ENCODE measurements at places on chromosomes 16 and 17. TPM values are rescaled to one million over a fixed set of nuclear protein-coding genes. Genes with fewer than 3 reads are reported as not detected.

GRCh38 chr16:69511651-69512050 lies 54.1 kb upstream of the NFAT5 start:
- DNase-seq, result no peak

GRCh38 chr17:77140878-77141767 lies at the start of gene SEC14L1:
SEC14L1 (plus strand) TSS chr17:77140969; CDS start chr17:77143597, 2,628 bp downstream.
- DNase-seq, result no peak

DNA sequence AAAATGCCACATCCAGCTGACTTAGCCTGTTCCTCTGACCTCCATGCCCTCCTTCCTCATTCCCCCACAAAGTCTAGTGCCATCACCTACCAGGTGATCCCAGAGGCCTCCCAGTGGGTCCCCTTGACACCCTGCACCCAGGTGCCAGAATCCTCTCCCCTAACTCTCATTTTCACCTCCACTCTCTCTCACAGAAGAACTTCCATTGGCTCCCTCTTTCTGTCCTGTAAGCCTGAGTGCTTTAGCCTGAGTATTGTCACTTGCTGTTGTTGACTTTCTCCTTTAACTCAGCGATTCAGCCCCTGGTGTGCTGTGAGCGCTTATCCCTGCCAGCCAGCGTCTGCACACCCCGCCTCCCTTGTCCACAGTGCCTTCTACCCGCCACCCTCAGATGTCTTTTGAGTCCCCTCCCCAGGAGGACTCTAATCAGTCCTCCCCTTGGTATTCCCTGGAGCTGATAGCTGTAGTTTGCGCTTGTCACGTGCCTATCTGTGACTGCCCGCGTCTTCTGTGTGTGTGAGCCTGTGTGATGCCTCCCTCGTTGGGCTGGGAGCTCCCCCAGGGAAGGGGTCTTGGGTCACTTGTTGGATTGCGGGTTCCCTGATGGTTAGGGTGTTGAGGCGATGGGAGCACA lies 31.9 kb downstream of the ARHGAP23 start:
- no peak for DNase-seq

DNA sequence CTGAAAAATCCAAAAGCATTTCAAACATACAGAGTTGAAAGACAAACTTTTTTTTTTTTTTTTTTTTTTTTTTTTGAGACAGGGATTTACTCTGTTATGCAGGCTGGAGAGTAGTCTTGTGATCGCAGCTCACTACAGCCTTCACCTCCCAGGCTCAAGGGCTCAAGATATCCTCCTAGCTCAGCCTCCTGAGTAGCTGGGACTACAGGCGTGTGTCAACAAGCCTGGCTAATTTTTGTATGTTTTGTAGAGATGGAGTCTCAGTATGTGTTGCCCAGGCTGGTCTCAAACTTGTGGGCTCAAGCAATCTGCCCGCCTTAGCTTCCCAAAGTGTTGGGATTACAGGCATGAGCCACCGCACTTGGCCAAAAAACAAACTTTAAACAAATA lies 64.2 kb upstream of the KIFC3 start:
- DNase-seq, result no peak

- DNase-seq, result no peak
Observed at GRCh38 chr16:76780556-76780955, 410.4 kb upstream of the MON1B start.

- no peak for DNase-seq
Observed at GRCh38 chr16:927931-928330, 42.9 kb downstream of the LMF1 start.

DNA sequence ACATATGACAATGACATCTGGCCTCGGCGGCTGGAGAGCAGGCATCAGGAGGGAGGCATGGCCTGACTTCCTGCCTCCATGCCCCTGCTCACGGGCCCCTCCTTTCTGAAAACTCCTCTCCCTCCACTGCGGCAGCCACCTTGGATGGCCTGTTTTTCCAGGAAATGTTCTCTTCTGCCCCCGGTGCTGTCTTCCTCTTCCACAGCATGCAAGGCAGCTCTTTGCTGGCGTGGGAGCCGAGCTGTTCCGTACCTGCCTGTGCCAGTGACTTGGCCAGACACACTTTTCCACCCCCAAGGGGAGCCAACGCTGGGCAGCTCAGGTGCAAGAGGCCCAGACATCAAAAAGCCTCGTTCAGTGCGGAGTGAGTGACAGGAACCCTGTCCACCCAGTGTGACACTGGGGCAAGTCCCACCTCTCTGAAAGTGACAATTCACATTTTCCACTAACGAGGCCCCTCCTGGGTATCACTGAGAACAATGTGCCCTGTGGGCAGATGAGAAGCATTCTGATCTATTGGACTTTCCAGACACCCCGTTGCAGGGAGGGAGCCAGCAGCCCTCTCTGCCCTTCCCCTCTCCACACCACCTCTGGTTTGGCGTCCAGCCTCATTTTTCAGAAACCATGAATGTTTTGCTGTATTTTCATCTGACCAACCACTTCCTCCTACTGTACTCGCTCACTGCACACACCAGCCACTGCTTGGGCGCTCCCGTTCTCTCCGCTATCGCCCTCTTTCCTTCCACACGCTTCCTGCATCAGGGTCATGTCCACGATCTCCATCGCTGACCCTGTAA lies 31.2 kb downstream of the NSMCE1 start:
- DNase-seq, result no peak

- peak; percentile 87 for DNase-seq
Observed at GRCh38 chr16:66580605-66581209, 1.4 kb downstream of the CMTM2 start.

- no peak for DNase-seq
Observed at GRCh38 chr16:6672507-6672906, 660.1 kb upstream of the RBFOX1 start.

Gene EME1
- 10.1 TPM for polyA plus RNA-seq

Gene MPG
- polyA plus RNA-seq, result 155 TPM
